Cardiac muscle cell (in vitro differentiated cells and primary cell): ENCODE measurements at places on chromosomes 11 and 22. TPM values are rescaled to one million over a fixed set of nuclear protein-coding genes. Genes with fewer than 3 reads are reported as not detected.

The CHRNA10 gene
- 1.1 and 1.4 TPM in 2 replicates for total RNA-seq

The KIAA1671 gene
- 18.7 and 37.3 TPM in 2 replicates for total RNA-seq

The RIMBP3C gene
- 1.1 and 3.2 TPM in 2 replicates for total RNA-seq

The PTS gene
- total RNA-seq: 28.1 and 30.3 TPM in 2 replicates

The NPAS4 gene
- 1.2 TPM in 2 replicates for total RNA-seq

The PEX16 gene
- total RNA-seq: 39.9 and 43.0 TPM in 2 replicates

The OR56A4 gene
- total RNA-seq: not detected in 2 replicates

The PGA4 gene
- 0.88 and 1.2 TPM in 2 replicates for total RNA-seq

The OR52D1 gene
- not detected in 2 replicates for total RNA-seq

The LARGE2 gene
- total RNA-seq: 4.9 and 5.8 TPM in 2 replicates

The SLC22A6 gene
- total RNA-seq: not detected in 2 replicates

The EIF3F gene
- total RNA-seq: 271 and 306 TPM in 2 replicates

The FJX1 gene
- total RNA-seq: 4.1 and 6.1 TPM in 2 replicates

The SLC22A24 gene
- not detected in 2 replicates for total RNA-seq

The COMT gene
- total RNA-seq: 41.3 and 51.9 TPM in 2 replicates

The CADM1 gene
- 113 and 126 TPM in 2 replicates for total RNA-seq
